ENCODE measurements at places on chromosomes 2 and 18.

GRCh38 chr18:33593261-33593660 lies 15.2 kb downstream of the ASXL3 start:
- DNase-seq: no peak

- DNase-seq: no peak
Observed at GRCh38 chr2:176071330-176072291, 12.2 kb downstream of the EVX2 start.

DNA sequence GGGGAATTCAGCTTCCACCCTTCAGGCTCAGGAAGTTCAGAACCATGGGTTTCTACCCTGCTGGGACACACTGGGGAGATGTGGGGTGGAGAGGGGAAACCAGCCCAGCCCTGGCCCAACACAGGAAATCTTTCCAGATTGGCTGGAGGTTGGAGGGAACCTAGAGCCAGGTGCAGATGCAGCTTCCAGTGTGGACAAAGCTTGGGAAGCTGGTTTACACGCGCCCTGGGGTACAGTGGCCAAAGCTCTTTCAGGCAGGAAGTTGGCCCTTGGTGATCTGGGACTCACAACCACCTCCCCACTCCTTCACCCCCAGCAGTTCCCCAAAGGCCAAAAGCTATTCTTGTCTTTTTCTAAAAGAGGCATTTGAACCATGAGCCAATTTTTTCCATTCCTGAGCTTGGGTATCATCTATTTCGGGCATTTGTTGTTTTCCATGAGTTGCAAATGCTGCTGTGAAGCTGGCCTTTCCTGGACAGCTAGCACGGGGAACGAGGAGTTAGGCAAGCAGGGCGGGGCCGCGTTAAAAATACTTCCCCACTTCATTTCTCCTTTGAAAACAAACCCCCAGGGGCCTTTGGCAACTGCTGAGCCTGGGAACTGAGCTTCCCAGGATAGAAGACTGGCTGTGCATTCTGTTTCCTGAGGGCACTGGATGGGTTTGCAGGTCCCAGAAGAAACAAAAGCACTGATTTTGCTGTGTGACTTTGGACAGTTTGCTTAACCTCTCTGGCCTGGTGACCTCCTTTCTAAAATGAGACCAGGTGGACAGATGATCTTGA lies 3.1 kb upstream of the ARID5A start:
- no peak for DNase-seq

GRCh38 chr2:188382107-188382506 lies 90.4 kb downstream of the GULP1 start:
- no peak for DNase-seq

DNA sequence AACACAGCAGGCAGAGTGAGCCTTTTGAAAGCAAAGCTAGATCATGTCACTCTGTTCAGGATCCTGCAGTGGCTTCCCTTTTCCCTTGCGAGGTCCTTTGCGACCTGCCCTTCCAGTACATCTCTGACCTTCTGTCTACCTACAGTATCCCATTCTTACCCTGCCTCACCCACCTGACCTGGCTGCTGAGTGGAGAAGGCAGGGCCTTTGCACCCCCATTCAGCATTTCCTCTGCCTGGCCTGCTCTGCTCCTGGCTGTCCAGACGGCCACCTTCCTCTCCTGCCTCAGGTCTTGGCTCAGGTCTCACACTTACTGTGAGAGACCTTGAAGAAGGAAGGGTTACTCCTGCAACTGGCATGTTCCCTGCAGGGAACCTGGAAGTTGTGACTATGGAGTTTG lies 77.4 kb downstream of the MAPRE2 start:
- DNase-seq: no peak

DNA sequence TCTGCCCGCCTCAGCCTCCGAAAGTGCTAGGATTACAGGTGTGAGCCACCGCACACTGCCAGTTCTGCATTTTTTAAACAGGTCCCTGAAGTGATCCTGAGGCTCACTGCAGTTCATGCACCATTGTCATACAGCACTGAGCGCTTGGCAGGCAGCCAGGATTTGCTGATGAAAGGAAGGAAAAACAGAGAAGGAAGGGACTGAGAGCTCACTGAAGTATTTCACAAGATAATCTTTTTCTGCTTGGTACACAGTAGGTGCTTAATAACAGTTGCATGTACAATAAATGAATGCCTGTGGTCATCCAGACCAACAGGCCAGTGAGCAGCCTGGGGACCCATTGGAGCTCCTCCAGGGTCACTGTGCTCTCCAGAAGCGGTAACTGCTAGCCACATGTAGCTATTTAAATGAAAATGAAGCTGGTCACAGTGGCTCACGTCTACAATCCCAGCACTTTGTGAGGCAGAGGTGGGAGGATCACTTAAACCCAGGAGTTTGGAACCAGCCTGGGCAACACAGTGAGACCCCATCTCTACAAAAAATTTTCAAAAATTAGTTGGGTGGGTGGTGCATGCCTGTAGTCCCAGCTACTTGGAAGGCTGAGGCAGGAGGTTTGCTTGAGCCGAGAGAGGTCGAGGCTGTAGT lies 33.1 kb upstream of the SMAD7 start:
- DNase-seq: no peak

DNA sequence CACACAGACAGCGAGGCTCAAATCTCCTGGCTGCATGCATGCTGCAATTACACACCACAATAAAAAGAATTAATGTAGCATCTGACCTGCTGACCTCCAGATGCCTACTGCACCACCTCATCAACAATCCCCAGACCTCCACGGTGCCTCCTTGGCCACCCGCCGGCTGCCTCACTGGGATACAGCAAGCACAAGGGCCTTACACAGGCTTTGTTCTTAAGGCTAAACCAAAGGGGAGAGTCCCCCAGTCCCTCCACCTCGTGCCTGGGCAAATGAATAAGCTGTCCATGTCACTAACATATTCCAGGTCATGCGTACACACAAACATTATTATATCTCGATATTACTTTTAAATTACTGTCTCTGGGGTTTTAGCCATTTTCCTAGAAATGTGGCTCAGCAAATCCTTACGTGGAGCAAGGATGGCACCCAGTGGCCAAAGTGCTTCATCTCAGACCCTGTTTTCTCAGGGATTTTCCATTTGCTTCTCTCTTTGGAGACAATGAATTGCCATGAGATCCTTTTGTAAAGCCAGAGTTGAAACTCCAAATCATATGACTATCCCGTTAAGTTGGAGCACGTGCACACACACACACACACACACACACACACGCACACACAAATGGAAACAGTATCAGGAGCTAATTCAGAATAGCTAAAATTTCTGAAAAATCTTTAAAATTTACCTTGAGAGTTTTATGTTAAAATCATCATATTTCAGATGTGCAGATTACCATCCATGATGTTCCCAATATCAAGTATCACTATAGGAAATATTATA lies 313.8 kb downstream of the PDE11A start:
- DNase-seq: peak; percentile 8

DNA sequence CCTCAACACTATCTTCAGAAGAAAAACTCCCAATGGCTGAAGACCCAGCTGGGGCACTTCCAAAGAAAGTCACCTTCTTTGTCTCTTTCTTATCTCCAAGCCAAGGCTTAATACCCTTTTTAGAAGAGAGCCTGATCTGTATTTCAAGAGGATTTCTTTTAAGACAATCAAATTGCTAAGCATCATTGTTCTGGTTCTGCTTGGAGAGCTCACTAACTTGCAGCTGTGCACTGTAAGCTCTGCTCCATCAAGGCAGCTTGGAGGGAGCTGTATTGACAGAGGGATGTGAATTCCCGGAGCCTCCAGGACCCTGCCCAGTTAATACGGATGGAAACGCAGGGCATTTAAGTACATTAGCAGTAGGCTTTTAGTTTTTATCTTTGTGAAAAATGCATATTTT lies 253.1 kb downstream of the TDRD15 start:
- no peak for DNase-seq

DNA sequence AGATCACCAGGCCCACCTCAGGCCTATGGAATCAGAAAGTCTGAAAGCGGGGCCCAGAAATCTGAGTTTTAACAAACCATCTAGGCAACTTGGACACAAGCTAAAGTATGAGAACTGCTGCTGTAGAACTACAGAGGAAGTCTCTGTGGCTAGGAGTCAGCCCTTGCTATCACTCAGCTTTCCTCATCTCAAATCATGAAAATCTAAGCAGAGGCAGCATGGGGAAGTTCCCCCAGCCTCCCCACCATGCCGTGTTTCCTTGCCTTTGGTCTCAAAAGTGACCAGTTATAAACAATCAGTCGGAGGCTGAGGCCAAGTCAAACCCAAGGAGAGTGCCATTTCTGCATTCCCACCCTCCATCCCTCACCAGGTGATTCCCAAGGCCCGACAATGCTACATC lies 404.7 kb downstream of the BCL11A start:
- no peak for DNase-seq

GRCh38 chr18:74230922-74231714 lies 60.6 kb downstream of the CYB5A start:
- no peak for DNase-seq

- DNase-seq: no peak
Observed at GRCh38 chr18:79587779-79588635, 91.6 kb upstream of the CTDP1 start.

DNA sequence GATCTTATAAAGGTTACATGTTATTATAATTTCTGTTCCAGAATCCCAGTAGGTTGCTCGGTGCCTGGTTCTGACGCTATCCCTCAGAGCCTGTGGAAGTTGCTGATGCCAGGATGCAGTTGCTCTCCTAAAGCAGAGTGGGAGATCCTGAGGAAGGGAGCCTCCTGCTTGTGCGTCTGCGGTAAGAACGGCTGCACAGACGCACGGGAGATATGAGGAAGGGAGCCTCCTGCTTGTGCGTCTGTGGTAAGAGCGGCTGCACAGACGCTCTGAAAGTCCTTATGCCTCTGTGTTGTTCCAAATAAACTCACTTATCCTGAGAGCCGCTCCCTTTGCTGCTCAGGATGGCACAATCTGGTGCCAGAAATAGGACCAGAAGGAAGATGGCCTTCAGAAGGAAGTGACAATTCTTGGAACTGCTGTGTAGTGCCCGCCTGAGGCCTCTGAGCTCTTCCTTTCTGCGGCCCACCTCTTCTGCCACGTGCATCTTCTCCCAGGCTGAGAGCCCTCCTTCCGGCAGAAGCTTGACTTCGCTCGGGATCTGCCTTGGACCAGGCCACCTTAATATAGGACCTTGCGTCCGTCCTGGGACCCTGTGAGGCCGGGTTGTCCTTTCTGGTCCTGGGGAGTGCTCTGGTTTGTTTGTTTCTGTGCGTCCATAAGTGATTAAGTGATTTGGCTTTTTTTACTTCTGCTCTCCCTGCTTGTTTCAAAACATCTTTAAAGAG lies 89.5 kb downstream of the RTP5 start:
- DNase-seq: no peak

DNA sequence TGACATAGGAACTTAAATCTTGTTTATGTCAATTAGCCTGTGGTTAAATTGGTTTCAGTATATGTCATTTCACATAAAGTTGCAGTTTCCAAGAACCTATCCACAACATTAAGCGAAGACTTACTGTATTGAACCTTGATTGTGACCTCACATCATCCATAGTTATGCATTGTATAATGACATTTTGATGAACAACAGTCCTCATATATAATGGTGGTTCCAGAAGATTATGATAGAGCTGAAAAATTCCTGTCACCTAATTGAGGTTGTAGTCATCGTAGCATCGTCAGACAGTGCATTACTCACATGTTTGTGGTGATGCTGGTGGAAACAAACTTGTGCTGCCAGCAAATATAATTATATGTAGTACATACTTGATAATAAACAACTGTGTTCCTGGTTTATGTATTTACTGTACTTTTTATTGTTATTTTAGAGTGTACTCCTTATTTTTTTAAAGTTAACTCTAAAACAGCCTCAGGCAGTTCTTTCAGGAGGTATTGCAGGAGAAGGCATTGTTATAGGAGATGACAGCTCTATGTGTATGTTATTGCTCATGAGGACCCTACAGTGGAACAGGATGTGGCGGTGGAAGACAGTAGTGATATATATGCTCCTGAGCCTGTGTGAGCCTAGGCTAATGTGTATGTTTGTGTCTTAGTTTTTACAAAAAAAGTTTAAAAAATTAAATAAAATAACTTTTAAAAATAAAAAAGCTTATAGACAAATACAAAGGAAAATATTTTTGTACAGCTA lies 56.6 kb downstream of the UBE2E3 start:
- DNase-seq: peak; percentile 62

Data from Panc1 (cell line).